ENCODE measurements at places on chromosomes 13 and 19.

DNA sequence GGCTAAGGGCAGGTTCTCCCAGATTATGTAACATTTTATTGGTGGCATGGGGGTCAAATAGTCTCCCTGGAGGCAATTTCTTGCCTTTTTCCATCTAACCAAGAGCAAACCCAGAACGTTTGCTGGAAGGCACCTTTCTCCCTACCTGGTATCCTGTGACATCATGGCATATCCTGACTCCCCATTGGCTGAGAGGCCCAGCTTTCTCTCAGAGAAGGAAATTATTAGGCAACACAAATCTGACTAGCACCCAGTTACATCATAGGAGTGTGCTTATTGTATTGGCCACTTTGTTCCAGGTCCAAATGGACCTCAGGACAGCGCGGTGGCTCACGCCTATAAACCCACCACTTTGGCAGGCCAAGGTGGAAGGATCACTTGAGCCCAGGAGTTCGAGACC lies 13.0 kb downstream of the NTN5 start:
- DNase-seq = no peak

- no peak for DNase-seq
Observed at GRCh38 chr13:20566468-20566897, 474 bp upstream of the IFT88 start.

DNA sequence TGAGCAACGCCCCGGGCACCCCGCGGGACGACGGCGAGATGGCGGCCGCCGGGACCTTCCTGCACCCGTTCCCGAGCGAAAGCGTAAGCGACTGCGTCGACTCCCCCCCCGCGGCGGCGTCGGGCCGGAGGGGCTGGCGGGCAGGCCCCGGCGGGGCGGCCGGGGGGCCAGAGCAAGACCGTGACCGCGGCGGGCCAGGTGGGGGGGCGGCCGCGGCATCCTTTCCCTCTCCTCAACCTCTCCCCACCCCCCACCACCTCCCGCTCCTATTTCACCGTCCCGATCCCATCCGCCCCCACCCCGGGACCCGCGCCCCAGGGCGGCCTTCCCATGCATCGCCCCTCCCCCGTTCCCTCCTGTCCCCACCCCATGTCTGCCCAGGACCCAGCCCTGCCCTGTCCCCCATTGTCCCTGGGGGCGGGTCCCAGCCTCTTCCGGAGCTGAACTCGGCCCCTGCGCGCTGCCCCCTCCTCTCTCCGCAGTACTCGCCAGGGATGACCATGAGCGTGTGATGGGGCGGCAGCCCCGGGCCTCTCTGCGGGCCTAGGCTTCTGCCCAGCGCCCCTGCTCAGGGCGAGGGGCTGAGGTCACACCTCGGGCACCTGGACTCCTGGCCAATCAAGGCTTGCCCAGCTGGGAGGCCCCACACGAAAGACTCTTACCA lies 4.1 kb downstream of the ISYNA1 start:
- no peak for DNase-seq

GRCh38 chr13:32153056-32153455 lies 121.5 kb downstream of the FRY start:
- no peak for DNase-seq

DNA sequence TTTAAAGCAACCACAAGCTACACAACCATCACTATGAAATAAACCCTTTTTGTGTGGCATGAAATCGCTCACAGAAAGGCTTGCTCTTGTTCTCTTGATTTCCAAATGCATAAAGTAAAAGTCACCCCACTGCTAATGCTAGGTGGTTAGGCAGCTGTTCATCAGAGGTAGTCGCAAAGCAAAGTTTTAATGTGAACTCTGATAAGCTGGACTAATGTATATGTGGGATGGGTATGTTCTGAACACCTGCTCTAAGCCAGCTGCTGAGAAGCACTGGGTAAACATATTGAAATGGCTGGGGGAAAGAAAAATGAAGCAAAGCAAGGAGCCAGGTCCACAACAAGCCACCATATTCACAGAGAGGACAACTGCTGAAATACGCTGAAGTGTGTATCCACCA lies 142.3 kb downstream of the KLF12 start:
- no peak for DNase-seq

DNA sequence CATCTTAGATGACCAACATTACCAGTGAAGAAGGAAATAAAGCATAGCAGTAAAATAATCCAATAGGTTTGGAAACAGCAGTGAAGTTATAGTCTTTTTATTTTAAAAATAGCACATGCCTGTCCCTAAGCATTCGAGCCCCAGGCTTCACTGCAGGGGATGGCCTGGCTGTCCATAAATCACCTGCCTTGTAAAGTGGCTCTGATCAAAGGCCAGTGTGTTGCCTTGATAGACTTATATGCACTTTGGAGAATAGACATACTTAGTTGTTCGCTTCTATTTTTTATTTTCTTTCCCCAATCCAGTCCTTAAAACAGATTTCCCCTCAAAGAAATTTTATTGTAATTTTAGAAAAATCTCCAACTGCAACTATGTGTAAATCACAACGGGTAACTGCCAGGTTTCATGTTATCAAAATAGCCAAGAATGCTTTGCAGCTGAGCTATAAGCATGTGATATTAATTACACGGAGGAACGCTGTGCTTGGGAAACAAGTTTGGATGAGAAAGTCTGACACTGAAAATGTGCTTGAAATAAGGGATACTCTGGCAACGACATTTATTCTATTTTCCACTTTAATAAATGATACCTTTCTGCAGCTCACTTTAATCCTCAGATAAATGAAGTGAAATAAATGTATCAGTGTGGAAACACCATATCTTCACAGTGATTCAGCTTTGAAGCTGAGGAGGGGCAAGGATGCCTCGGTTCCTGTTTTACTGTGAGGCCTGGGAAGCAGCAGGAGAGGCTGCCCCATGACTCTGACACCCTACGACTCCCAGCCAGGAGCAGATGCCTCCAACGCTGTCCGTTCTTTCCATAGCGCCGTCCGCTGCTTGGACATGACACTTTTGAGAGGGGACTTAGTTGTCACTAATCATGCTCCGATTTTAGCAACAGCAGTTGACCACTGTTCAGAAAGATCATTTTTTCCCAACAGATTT lies 5.5 kb upstream of the METTL21C start:
- no peak for DNase-seq

DNA sequence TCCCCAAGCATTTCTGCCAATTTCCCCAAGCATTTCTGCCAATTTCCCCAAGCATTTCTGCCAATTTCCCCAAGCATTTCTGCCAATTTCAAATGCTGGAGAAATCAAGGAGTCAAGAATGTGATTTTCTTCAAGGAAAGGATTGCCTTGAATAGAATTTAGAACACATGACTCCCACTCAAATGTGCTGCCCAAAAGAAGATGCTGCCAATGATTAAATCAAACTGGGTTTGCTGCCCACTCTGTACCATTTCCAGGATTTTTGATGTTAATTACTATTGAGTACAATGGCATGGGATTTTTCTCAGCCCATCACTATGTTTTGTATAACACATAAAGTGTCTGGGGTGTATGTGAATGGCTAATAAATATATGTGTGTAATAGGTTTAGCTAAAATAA lies 21.9 kb upstream of the ENOX1 start:
- DNase-seq = no peak

DNA sequence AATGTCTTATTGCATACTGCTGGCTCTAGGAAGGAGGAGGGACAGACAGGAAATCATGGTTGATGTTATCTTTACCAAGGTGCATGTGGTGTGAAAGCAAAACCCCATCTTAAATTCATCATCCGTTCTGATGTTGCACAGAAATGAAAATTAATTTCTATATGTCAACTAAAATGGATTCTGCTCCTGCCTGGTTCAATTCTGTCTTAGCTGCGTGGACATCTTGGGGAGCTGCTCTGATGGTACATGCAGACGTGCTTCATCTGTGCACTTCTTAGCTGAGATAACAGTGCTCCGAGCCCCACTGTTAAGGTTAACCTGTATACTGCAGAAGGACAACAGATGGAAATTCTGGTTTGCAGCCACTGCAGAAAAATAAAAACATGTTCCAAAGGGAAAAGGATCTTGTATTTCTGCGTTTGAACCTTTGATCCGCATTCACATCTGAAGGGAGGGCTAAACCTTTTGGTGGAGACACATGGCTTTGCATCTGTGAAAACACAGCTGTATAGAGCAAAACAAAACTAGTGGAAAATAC lies 155.6 kb downstream of the TM9SF2 start:
- DNase-seq = no peak

GRCh38 chr13:40662866-40663265 lies 3.6 kb downstream of the FOXO1 start:
- DNase-seq = no peak

DNA sequence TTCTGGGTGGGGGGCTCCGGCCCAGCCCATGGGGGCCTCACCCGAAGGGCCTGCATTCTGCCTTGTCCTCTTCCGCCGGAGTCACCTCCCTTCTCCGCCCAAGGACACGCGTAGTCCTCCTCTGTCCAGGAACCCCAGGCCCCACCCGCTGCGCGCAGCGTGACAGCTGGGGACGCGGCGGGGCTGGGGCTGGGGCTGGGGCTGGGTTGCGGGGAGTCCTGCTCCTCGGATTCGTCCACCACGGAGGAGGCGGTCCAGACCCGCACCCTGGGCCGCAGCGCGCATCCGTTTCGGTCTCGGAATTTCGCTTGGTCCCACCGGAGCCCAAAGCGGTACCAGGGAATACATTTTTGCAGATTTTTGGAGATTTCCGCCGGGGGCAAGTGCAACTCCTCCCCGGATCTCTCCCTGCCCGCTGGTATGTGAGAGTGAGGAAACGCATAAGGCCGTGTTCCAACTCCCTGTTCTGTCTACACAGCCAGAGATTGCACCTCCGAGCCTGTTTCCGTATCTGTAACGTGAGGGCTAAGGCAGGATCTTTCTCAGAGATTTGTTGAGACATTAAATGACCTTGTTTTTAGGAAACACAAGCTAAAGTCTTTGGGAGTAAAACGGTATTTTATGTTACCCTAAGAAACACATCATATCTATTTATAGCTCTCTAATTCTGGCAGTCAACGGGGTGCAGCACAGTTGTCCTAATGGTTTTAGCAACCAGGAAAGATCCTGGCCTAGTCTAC lies at the start of gene COX7A1:
COX7A1 (minus strand) TSS at position 96 of the 740 bp plus-strand sequence; CDS start at position 56, 40 bp downstream.
- DNase-seq = no peak

DNA sequence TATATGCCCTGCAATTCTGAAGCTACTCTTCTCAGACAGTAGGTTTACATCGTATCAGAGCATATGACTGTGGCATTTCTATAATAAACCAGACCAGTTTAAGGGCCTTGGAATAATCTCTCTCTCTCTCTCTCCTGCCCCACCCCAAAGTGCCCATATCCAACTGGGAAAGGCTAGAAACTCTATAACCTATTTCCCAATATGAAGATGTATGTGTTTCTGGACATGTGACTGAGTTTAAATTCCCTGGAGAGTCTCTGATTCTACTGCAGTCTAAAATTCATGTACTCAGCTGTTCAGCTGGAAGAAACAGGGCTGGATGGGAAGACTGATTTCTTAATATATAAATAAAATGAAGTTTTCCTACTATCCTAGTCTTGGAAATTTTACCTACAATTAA lies 91.9 kb upstream of the MBNL2 start:
- no peak for DNase-seq

- no peak for DNase-seq
Observed at GRCh38 chr13:44936246-44936645, 53.0 kb downstream of the NUFIP1 start.

DNA sequence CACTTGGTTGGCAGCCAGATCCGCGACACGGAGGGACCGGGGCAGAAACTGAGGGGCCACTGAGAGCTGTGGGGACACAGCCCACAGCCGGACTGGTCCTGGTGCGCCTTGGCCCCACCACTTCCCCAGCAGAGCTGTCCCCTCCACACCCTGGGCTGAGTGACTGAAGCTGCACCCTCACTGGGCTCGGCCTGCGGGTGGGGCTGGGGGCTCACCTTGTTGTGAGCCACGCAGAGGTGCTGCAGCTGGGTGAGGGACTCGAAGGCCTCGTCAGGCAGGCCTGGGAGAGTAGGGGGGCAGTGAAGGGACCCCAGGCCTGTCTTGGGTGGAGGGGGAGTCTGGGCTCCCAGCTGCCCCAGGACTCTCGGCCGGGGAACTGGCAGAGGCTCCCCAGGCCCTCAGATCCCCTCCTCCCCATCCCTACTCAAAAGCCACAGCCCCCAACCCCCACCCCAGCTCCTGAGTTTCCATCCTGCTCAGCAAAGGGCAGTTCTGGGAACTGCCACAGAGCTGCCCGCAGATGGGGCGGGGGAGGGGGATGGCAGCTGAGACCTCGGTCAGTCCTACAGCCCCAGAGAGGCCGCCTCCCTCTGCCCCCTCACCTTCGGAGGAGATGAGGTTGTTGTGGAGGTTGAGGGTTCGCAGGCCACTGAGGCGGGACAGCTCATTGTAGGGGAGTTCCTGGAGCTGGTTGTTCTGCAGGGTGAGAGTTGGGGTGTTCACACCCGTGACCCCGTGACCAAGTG lies 2.3 kb downstream of the PODNL1 start:
- DNase-seq = no peak

- DNase-seq = no peak
Observed at GRCh38 chr13:37446503-37446902, 152.1 kb downstream of the POSTN start.

DNA sequence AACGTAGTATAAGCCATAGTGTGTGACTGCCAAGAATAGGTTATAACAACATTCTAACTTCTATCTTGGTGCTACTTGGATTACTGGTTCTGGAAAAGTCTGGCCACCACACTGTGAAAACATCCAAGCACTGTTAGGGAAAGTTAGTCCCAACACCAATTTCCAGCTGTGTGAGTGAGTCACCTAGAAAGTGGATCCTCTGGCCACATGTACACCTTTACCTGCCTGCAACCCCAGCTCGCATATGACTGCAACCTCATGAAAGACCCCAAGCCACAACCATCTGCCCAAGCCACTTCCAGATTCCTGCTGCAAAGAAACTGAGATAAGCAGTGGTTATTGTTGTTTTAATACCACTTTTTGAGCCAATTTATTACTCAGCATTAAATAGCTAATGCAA lies 404.5 kb downstream of the KCTD12 start:
- no peak for DNase-seq

GRCh38 chr13:106212386-106213010 lies 323.0 kb downstream of the EFNB2 start:
- DNase-seq = no peak

DNA sequence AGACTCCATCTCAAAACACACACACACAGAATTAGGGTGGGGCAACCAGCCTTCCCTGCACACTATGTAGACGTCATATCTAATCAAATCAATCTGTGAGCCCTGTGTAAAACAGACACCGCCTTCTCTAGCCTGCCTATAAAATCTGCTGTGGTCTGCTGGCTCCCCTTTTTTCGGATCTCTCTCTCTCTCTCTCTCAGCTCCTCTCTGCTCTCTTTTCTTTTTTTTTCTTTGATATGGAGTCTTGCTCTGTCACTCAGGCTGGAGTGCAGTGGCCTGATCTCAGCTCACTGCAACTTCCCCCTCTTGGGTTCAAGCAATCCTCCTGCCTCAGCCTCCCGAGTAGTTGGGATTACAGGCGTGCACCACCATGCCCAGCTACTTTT lies 11.8 kb upstream of the CD70 start:
- DNase-seq = no peak

GRCh38 chr19:36013280-36014011 lies 567 bp downstream of the ALKBH6 start:
- no peak for DNase-seq

GRCh38 chr13:30679483-30680330 lies 55.6 kb upstream of the ALOX5AP start:
- DNase-seq = no peak

Data from activated naive CD8-positive, alpha-beta T cell treated with anti-CD3 and anti-CD28 coated beads, Interleukin-2, amount 50 U/mL, for 24 hours (primary cell).